Nephron progenitor cell (in vitro differentiated cells): ENCODE measurements at places on chromosomes 6 and 20.

- DNase-seq, result no peak
Observed at GRCh38 chr20:21052241-21052640, 53.9 kb downstream of the LINC00237 start.

GRCh38 chr6:117548797-117549301 is 53.5 kb downstream of the GOPC start:
- no peak for DNase-seq

DNA sequence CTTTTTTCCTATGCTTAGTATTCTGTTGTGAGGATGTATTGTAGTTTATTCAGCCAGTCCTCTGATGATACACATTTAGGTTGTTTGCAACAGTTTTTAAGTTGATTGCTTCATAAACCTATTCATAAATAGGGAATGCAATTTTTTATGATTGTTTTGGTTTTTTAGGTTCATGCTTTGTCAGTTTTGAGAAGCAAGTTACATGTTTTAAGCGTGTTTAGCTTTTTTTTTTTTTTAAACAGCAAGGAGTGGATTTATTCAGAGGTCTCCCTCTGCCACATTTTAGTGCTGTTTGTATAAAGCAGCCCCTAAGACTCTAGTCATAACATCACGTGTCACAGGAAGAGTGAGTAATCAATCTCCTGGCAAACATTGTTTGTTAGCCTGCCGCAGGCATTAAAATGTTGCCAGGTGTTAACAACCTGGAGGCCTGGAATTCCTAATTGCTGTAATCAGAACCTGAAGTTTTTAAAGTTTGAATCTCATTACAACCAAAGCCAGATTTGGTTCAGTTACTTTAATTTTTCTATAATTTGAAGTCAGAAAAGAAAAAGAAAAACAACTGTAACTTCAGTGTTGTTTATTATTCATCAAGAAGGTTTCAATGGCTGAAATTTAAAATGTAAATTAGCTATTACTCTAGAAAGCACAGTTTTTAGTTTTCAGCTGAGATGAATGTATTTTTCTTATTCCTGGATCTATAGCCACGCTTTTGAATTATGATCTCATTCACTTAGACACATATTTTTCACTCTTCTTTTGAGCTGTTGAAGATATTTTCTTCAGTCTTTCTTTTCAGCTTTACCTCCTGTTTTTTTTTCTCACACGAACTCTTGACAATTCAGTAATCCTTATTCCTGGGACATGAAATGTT is 59.2 kb downstream of the KCNS1 start:
- DNase-seq, result no peak

DNA sequence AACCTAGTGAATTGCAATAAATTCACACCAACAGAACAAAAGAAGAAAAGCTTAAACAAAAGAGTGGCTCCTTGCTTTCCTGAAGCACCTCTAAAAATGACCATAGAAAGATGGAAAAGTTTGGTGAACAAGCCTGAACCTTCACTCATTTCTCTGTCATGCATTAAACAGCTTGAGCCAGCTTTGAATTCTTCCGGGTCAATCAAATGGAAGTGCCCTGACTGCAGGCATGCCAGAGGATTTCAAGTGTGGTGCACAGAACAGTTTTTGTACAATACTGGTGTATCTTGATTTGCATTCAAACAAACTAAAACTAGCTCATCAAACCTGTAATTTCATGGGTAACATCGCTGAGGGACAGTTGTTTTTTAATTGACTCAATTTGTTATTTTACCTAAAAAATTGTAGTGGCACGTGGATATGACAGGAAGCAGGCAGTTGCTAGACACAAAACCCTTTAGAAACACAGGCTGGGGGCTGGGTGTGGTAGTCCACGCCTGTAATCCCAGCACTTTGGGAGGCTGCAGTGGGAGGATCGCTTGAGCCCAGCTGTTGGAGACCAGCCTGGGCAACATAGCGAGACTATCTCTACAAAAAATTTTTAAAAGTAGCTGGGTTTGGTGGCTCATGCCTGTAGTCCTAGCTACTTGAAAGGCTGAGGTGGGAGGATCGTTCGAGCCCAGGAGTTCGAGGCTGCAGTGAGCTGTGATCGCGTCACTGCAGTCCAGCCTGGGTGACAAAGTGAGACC is 9.1 kb downstream of the CASS4 start:
- DNase-seq, result no peak

GRCh38 chr6:30712441-30712945 is 4.6 kb downstream of the MDC1 start:
- DNase-seq, result no peak

DNA sequence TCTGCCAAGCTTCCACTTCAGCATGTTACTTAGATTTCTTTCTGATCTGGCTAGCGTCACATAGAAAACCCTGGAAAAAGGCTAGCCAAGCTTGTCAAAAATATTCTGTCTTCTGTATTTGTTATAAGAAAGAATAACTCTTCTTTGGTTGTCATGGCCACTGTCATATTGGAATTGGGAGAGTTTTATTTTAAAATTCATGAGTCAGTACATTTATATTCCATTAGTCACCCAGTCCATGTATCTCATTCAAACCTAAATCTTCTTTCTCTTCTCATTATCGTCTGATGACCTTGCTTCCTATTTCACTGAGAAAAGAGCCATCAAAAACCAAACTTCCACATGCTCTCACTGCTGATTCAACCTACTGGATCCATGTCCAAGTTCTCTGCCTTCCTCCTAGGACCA is 65.7 kb downstream of the EPM2A start:
- no peak for DNase-seq

- DNase-seq, result no peak
Observed at GRCh38 chr20:59692139-59692538, 87.8 kb downstream of the PHACTR3 start.

DNA sequence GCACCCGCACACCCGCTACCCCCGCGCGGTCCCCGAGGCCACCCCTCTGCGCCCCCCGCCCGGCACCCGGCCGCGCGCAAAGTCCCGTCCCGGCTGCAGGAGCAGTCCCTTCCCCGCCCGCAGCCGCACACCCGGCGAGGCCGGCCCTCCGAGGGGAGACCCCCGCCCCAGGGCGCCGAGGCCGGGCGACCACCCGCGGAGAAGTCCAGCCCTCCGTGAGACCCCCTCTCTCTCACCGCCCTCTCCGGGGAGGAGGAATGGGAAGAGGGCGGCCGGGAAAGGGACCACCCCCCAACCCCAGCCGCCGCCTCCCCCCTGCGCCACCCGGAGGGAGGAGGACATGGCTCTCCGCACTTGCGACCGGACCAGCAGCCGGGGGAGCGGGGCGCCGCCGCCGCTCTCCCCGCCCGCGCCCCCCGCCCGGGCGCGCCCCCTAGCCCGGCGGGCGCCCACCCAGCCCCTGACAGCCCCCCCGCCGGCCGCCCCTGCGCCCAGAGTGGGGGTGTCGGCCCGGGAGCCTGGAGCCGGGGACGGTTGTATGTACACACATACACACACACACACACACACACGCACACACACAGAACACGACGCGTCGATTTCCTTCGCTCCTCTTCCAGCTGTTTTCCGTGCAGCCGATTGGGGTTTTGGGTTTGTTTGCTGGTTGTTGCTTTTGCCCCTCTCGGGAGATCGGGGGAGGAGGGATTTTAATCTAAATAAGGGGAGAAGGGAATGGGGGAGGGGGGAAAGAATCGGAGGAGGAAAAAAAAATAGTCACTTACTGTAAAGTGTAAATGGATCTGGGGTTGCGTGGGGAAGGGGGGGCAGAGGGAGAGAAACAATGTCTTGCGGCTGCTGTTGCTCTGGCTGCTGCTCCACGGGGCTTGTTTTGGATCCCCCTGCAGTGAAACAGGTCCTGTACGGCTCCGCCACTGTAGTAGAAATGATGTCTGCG is at the start of gene ATXN1:
TSS of gene ATXN1 (minus strand) at position 945 of the 955 bp plus-strand sequence.
- DNase-seq, result peak; percentile 69

GRCh38 chr6:110484321-110484720 is 7.9 kb upstream of the SLC22A16 start:
- DNase-seq, result no peak

GRCh38 chr6:70537266-70537665 is 29.5 kb upstream of the SDHAF4 start:
- DNase-seq, result no peak

- DNase-seq, result peak; percentile 69
Observed at GRCh38 chr6:157235600-157236039, 87.7 kb downstream of the TMEM242 start.

DNA sequence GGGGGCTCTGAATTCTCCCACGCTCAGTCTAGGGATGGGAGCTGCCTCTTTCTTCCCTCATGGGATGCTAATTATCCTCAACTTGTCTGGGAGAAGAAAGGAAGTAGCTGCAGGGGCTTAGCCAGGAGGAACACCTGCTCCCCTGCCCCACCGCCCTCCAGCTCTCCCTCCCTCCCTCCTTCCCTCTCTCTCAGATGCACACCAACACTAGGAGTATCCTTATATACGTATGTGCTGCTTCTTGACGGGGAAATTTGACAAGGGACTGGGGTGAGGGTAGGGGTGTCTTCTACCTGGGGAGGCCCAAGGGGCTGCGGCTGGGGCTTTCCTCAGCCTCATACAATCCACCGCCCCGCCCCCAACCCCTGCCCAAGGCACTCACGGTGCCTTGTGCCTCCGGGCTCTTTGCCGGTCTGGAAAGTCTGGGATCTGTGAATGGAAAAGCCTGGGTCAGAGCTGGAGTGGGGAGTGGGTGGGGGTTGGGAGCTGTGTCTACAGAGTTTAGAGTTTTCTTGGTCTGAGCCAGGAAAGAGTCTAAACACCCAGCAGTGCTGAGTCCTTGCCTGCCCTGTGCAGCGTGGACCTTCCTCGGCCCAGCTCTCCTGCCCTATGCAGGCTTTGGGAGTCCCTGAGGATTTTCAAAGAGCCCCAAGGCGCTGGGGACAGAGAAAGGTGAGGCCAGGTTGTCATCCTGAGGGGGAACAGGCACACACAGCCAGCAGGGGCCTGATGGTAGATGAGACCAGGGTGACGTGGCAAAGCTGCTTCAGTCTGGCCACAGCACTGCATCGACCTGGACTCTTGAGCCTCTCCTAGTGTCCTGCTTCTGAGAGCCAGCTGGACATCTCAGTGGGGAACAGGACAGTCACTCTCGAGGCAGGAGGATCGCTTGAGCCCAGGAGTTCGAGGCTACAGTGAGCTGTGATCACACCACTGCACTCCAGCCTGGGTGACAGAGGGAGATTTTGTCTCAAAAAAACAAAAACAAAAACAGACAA is 29.3 kb upstream of the EMILIN3 start:
- DNase-seq, result no peak

DNA sequence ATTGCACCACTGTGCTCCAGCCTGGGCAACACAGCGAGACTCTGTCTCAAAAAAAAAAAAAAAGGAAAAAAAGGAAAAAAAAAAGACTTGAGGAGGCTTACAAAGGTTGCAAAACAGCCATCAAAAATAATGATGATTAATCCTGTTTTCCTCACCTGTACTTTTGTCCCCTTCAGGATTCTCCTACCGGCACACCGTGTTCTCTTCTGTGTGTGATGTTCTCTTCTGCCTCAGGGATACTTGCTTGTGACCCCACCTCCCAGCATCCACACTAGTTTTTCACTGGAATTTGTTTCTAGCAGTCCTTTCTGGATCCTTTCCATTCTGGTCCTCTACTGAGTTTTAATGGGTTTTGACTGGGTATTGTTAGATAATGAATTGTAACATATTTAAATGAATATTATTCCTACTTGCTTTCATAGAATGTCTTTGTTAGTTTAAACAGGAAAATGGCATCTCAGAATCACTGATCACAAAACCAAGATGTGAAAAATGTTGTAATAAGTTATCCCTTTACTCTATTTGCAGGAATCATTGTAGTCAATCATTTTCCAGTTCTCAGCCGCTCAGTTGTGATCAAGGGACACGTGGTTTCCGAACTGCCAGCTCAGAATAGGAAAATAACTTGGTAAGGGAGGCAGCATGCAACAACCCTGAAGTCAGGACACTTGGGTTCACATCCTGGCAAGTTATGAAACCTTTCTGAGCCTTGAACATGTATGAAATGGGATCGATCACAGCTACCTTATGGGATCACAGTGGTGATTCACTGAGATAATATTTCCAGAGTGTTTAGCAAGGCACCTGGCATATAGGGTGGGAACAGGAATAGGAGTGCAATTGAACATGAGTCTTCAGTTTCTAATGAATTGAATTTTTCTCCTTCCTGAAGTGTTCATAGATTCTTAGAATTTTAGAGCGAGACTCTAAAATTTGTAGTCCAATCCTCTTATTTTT is 8.5 kb downstream of the C6orf89 start:
- DNase-seq, result no peak

DNA sequence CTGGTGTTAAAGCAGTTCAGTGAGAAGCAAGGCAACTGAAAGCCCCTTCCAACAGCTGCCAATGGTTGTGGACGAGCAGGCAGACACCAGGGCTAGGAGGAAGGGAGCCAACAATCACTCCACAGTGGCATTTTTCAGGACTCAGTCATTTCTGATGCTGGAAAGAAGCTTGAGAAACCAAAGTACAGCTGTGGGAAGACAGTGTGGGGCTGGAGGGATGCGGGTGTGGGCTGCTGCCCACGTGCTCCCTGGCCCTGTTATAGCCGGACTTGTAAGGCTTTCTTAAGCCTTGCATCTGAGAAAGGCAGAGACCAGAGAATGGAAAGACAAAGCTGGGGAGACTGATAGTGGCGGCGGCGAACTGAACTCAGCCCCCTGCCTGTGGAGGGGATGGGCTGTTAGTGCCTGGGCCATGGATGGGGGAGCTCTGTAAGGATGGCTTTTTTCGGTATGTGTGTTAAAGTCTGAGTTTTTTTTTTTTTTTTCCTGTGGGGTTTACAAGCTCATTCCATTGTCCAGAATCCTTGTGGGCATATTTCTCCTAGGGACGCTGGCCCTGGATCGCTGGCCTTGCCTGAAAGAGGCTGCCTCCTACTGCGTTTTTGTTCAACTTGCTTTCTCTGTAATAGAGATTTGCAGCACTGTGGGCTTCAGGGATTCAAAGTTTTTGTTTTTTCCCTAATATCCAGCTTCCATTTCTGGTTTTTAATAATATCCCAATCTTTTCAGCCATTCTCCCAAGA is 91.7 kb downstream of the GJA10 start:
- no peak for DNase-seq

GRCh38 chr6:121032268-121033006 is 301.8 kb downstream of the TBC1D32 start:
- no peak for DNase-seq

DNA sequence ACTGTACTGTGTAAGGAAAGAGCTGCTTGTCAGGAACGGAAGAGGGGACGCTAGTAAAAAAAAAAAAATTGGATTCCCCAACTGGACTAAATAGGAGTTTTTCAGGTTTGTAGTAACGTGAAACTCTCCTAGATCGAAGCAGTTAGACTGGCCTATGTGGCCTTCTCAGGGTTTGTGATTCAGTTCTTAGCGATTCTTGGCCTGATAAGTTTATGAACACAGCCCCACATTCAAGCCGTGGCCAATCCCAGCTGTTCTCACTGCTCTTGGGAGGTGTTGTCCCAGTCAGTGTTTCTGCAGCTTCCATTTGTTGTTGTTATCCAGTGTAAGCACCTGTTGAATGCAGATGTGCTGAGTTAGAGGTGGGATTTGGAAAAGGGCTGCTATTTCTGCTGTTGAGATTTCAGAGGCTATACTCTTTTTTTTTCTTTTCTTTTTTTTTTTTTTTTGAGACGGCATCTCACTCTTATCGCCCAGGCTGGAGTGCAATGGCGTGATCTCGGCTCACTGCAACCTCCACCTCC is 29.7 kb downstream of the TAF8 start:
- no peak for DNase-seq

DNA sequence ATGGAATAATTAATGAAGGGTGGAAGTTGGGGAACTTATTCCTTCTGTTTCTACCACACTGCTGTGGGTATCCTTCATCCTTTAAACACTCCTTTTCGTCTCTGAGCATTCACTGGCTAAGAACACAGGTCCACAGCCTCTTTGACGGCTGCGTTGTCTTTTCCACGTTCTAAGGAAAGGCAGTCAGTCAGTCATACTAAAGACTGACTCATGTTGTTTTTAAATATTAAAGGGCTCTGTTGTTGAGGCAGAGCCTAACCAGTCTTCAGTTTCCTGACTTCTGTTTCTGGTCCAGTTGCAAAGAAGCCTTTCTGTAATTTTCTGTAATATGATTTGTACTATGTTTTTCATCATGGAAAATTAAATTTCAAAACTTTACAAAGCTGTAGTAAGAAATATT is 48.0 kb downstream of the UST start:
- DNase-seq, result no peak
